Left renal cortex interstitium (tissue), 4 donors: ENCODE measurements at places on chromosomes 7 and 10. TPM values are rescaled to one million over a fixed set of nuclear protein-coding genes. Genes with fewer than 3 reads are reported as not detected.

The MKX gene
- polyA plus RNA-seq, result 0.12 TPM

The NACAD gene
- polyA plus RNA-seq, result 9.8 TPM

The AKR1D1 gene
- 0.21 TPM for polyA plus RNA-seq

The PLXDC2 gene
- polyA plus RNA-seq, result 34.1 TPM

The SPDYE18 gene
- polyA plus RNA-seq, result 0.81 TPM

The IL6 gene
- not detected for polyA plus RNA-seq

The RNF133 gene
- not detected for polyA plus RNA-seq
